ENCODE measurements at places on chromosomes 11 and 22.

DNA sequence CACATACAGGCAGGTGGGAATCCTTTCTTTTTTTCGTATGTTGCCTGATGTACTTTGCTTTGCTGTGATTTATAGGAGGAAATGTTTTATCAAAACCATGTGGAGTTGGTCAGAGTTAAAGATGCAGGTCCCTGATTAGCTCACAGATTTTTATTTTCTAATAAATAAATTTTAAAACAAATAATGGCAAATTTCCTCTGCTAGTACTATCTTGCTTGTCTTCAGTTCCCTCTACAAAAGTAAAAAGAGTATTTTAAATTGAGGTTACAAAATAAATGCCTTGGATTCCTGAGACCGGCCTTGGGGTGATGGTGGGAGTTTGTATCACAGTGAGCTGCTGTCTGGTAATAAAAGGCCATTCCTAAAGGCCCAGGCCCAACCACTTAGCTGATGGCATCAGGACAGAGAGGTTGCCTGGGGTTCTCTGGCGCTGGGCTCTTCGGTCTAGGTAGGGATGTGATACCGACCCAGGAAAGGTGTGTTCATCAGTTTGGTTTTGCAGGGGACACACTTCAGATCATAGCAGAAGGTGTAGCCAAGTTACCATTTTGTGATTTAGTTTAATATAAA is 129.0 kb downstream of the TBC1D22A start:
- no peak for DNase-seq

- DNase-seq = no peak
Observed at GRCh38 chr11:1128311-1129142, 29.2 kb upstream of the MUC5AC start.

DNA sequence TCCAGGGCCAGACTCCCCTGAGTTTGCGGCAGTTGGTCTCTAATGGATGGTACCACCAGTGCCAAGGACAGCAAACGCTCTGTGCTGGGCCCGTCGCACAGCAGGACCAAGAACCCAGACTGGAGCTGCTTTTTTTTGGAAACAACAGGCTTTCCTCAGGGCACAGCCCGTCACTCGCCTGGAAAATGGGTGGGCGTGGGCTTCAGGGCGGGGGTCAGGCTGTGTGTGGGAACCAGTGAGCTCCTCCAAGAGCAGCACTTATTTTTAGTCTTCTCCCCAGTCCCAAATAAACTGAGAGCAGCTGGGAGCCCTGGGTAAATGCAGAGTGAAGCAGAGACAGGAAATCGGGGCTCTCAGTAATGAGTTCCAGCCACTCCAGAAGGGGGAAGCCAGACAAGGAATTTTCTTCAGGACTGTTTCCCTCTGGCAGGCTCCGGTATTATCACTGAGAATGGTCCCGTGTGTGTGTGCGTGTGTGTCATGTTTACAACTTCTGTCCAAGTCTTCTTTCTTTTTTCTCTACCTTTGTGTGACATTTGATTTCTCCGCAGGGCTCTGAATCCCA is 63.0 kb downstream of the PPFIBP2 start:
- DNase-seq = no peak

DNA sequence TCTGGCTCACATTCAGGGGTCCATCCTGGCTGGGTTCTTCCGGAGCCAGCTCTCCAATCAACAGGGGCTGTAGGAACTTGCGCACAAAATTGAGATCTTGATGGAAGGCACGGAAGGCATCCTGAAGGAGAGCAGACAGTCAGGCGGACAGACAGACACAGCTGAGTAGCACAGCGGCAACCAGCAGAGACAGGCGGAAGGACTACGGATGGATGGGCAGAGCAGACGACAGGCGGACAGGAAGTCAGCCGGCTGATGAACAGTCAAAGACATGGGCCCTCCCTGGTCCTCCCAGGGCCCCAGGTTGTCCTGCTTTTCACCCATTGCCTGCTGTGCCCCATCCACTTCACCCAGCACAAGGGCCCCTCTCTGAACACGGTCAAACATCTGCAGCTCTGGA is 11.3 kb downstream of the FADS3 start:
- DNase-seq = no peak

DNA sequence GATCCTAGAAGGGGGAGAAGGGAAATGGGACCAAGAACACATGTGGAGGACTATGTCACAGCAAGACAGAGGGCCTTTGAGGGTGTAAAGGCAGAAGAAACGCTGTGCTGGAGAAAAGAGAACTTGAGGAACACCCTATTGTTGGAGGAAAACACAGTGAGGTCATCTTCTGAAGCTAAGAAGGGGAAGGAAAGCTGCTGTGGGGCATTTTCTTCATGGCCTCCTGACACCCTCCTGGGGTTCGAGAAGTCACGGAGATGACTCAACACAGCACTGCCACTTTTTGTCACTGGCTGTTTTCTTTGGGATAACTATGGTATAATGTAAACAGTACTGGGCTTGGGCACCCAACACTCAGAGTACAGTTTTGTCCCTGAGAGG is 492.6 kb upstream of the CADM1 start:
- DNase-seq = no peak

GRCh38 chr22:29482726-29483125 is 2.7 kb downstream of the NEFH start:
- DNase-seq = no peak

- no peak for DNase-seq
Observed at GRCh38 chr22:28670161-28670560, 9.5 kb downstream of the TTC28 start.

- no peak for DNase-seq
Observed at GRCh38 chr22:22935056-22935545, 47.5 kb downstream of the IGLL5 start.

DNA sequence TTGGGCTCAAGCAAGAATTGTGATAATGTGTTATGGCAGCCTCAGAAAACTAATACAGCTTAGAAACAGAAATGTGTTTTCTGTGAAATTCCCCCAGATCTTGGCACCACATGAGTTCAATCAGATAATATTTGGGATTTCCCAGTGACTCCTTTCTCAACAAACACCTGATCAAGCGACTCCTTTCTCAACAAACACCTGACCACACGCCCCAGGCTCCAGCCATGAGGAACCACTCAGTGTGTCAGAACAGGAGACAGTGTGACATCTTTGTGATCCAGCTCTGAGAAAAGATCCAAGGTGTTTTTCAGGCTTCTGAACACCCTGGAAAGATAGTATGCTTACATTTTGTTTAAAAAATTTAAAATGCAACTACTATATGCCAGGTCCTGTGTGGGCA is 1.9 kb upstream of the UVRAG start:
- DNase-seq = no peak

DNA sequence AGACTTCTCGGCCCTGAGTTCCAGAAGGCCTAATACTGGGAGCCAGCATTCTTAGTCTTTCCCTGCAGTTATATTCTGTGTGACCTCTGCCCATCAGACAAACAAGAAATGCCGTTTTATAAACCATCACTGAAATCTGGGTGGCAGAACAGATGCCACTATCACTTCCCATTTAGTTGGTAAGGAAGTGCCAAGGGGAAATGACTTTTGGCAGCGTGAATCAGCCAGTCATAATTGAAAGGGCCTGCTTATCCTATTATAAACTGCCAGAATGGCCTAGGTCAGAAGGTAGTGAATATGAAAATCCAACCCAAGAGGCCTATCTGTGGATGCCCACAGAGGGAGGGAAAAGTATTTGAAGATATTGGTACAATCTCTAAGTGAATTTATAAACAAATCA is 646.8 kb upstream of the CCDC90B start:
- no peak for DNase-seq
